CD4-positive, alpha-beta T cell treated with Interleukin-12 subunit alpha and Interleukin-12 subunit beta, for 1 hour (primary cell): ENCODE measurements at places on chromosomes 7 and 10.

GRCh38 chr10:125083576-125083920 lies 76.8 kb downstream of the CTBP2 start:
- DNase-seq: no peak

- no peak for DNase-seq
These were observed 104.7 kb downstream of the ICA1 start for GRCh38 chr7:8157296-8157695.

DNA sequence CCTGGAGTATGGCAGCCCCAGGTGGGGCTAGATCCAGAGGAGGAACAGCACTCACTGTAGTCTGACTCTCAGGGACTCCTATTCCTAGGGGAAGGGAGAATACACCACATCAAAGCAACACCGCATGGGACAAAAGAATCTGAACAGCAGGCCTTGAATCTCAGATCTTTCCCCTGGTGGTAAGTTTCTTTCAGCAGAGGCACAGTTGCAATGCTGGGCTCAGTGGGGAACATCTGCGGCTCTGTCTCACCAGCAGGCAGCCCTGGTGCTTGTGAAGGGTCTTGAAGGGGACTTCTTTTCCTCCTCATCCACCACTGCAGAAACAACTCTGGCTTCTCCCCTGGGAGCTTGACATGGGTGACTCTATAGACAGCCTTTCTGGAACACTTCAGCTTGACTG lies 111.2 kb upstream of the ARHGAP21 start:
- no peak for DNase-seq

DNA sequence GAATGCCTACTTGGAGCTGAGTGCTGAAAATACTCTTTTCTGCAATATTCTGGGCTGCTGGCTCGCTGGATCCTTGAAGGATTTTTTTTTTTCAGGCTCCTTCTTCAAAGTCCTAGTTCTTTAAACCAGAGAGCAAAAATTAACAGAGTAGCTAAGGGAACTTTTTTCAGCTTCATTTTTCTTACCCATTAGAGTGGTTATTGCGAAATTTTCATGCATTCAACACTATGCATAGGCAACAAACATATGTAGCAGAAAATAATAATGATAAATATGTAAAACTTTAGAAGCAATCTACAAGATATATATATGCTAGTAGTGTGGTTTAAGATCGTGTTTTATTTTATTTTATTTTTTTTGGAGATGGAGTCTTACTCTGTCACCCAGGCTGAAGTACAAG lies 264.6 kb downstream of the SFMBT2 start:
- no peak for DNase-seq

GRCh38 chr10:129758207-129759021 lies 205.7 kb downstream of the EBF3 start:
- no peak for DNase-seq

GRCh38 chr10:34181553-34182300 lies 633.4 kb downstream of the PARD3 start:
- no peak for DNase-seq
